ENCODE measurements at places on chromosomes 2 and 18.

- DNase-seq = peak; percentile 91
Measured at GRCh38 chr2:85611705-85612587, at the start of gene C2orf68. C2orf68 (minus strand) TSS chr2:85612066; CDS start chr2:85611984, 82 bp downstream.

- DNase-seq = peak; percentile 52
Measured at GRCh38 chr18:49874238-49874637, 60.9 kb upstream of the ACAA2 start.

DNA sequence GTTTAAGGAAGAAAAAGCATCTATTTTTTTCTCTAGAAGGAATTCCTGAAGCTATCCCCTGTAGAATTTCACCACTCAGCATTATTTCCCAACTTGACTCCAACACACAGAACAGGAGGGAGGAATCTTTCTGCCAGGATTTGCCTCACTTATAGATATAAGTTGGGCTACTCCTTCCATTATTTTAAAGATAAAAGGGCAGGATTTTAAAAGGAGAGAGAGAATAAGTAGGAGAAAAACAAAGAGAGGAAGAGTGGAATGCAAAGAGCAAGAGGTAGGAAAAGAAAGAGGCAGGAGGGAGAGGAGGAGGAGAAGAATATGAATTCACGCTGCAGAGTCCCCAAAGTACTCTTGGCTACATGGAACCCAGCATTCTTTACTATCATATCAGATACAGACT lies 182.5 kb downstream of the TCF4 start:
- DNase-seq = no peak

DNA sequence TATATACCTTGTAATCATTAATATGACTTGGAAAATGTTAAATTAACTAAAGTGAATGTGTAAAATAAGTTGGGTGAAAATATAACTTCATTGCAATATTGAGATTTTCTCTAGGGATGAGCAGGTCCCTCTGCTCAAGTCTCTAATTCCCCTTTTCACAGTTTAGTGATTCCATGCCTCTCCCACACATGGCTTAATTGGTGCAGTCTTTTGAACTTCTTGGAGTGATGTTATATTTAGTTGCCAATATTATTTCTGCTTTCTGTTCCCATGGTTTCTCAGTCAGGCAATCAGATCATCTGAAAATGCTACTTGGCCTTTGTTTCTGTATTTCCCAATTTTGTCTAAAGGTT lies 233.7 kb upstream of the SPOPL start:
- DNase-seq = no peak

- DNase-seq = no peak
Measured at GRCh38 chr2:241813644-241814392, 4.8 kb downstream of the NEU4 start.

DNA sequence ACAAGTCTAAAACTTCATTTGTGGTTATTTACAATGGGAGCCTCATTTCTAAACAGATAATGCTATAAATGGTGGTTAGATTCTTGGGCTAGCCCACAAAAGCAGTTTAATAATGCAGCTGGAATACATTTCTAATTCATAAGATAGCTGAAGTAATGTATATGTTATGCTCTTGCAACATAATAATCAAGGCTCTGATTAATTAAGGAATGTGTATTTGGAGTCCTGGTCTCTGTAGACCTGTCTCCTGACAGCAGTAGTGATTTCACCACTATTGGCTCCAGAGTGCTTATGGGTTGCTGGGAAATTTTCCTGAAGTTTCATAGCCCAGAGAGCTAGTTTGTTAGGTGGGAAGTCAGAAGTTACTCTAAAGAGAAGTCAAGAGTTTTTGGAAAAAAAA lies 21.3 kb upstream of the CDC42EP3 start:
- DNase-seq = no peak

GRCh38 chr18:23542461-23542860 lies 39.1 kb downstream of the RMC1 start:
- no peak for DNase-seq

GRCh38 chr2:48504647-48505327 lies 25.2 kb upstream of the STON1 start:
- no peak for DNase-seq

Data from MM.1S (cell line).